Activated CD4-positive, alpha-beta T cell treated with anti-CD3 and anti-CD28 coated beads, Interleukin-2, amount 10 ng/mL, durations not matched to agents 24 days and 14 days (primary cell): ENCODE measurements at places on chromosomes 2 and 18. TPM values are rescaled to one million over a fixed set of nuclear protein-coding genes. Genes with fewer than 3 reads are reported as not detected.

DNA sequence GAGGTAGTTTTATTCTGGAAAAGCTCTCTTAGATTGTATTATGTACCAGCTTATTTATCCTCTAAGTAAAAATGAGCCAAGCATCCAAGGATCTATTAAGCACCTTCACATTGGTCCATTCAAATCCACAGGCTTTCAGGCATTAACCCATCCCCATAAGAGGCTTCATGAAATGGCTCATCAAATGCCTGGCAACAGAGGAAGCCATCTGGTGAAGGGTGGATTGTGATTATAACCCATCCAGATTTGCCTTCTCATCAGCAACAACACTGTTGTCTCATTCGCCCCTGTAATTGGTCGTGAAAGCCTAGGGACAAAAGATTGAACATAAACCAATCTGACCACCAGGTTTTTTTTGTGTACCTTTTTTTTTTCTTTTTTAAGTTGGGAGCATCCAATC, 134.3 kb upstream of the TACR1 start:
- H3K4me3 ChIP-seq, result no peak overlapping the region
- H3K36me3 ChIP-seq, result no peaks in the 10 kb centered on the region
- H3K27ac ChIP-seq, result no peak overlapping the region
- no peak for DNase-seq

GRCh38 chr18:25310045-25310444, 41.9 kb downstream of the ZNF521 start:
- no peak overlapping the region for H3K4me3 ChIP-seq
- H3K27ac ChIP-seq, result no peak overlapping the region
- H3K4me1 ChIP-seq, result no peaks in the 10 kb centered on the region
- peaks cover 2% of the 10 kb centered on the region for H3K27me3 ChIP-seq
- no peaks in the 10 kb centered on the region for H3K36me3 ChIP-seq
- DNase-seq, result no peak

- no peaks in the 10 kb centered on the region for H3K4me1 ChIP-seq
- H3K36me3 ChIP-seq, result no peaks in the 10 kb centered on the region
- peaks cover 23% of the 10 kb centered on the region for H3K27me3 ChIP-seq
- no peak overlapping the region for H3K4me3 ChIP-seq
- no peak for DNase-seq
Observed at GRCh38 chr2:62423883-62424458, 82.0 kb downstream of the TMEM17 start.

DNA sequence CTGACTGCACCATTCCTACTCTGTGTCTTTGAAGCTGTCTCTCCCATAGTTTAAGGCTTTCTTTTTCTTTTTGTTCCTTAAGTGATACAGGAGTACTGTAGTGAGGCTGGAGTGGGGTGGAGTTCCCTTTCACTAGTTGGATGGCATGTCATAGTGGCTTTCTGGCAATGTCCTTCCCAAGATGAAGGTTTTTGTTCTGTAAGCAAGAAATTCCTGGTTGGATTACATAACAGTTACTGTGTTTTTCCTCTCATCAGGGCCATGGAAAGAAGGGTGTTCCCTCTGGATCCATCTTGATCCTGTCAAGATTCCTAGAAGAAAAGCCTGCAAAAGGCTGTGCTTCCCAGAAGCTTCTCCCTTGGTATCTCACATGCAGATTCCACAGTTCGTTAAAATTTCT, 84.2 kb downstream of the ACKR3 start:
- no peak for DNase-seq
- no peak overlapping the region for H3K27ac ChIP-seq
- no peaks in the 10 kb centered on the region for H3K4me1 ChIP-seq
- H3K4me3 ChIP-seq, result no peak overlapping the region

- H3K27ac ChIP-seq, result no peak overlapping the region
- peaks cover 23% of the 10 kb centered on the region for H3K27me3 ChIP-seq
- H3K4me3 ChIP-seq, result no peak overlapping the region
- no peak for DNase-seq
Observed at GRCh38 chr2:216829533-216829932, 30.3 kb downstream of the TNP1 start.

- no peak for DNase-seq
- no peak overlapping the region for H3K27ac ChIP-seq
- no peaks in the 10 kb centered on the region for H3K4me1 ChIP-seq
- no peaks in the 10 kb centered on the region for H3K36me3 ChIP-seq
- H3K4me3 ChIP-seq, result no peak overlapping the region
Observed at GRCh38 chr2:140814141-140814540, 1316.7 kb downstream of the LRP1B start.

The WIPF1 gene
- total RNA-seq, result 280 and 287 TPM in 2 replicates

The PARD6G gene
- 0.40 and 0.47 TPM in 2 replicates for total RNA-seq

GRCh38 chr18:43994381-43994780, 686.3 kb upstream of the SETBP1 start:
- H3K4me3 ChIP-seq, result no peak overlapping the region
- no peaks in the 10 kb centered on the region for H3K4me1 ChIP-seq
- H3K36me3 ChIP-seq, result no peaks in the 10 kb centered on the region
- H3K27ac ChIP-seq, result no peak overlapping the region
- no peak for DNase-seq

- no peaks in the 10 kb centered on the region for H3K36me3 ChIP-seq
- no peak overlapping the region for H3K4me3 ChIP-seq
- DNase-seq, result no peak
- H3K27me3 ChIP-seq, result peaks cover 1% of the 10 kb centered on the region
- H3K27ac ChIP-seq, result no peak overlapping the region
Observed at GRCh38 chr2:29580223-29580622, 341.2 kb downstream of the ALK start.

The AGXT gene
- total RNA-seq, result not detected in 2 replicates
